RCC 7860 (cell line): ENCODE measurements at places on chromosomes 11 and 22.

- DNase-seq: no peak
Measured at GRCh38 chr11:105732611-105733010, 122.7 kb downstream of the GRIA4 start.

DNA sequence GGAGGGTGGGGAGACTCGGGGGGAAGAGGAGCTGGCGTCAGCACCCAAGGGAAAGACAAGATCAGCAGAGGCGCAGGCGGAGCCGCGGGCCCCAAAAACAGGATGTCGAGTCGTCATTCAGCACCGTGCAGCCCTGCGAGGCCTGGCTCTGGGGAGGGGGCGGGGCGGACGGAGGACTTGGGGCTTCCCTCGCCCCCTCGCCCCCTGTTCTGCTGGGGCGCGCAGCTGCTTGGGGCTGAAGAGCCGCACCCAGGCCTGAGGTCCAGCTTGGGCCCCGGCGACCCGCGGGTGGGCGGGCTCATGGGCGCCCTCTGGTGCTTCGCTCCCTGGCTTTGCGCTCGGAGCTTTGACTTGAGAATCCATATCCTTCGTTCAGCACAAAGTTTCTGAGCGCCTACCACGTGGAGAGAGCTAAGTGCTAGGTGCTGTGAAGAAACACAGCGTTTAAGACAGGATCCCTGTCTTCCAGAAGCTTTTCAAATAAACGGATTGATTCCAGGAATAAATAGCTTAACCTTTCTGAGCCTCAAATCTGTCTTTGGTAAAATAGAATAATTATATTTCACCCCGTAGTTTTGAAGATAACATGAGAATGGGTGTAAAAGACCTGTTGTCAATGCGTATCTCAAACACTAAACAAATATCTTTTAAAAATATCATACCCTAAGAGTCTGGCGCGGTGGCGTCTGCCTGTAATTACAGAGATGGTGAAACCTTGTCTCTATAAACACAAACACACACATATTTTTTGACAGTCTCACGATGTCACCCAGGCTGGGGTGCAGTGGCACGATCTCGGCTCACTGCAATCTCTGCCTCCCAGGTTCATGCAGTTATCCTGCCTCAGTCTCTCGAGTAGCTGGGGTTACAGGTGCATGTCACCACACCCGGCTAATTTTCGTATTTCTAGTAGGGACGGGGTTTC lies 929 bp upstream of the RHOG start:
- DNase-seq: peak; percentile 65

DNA sequence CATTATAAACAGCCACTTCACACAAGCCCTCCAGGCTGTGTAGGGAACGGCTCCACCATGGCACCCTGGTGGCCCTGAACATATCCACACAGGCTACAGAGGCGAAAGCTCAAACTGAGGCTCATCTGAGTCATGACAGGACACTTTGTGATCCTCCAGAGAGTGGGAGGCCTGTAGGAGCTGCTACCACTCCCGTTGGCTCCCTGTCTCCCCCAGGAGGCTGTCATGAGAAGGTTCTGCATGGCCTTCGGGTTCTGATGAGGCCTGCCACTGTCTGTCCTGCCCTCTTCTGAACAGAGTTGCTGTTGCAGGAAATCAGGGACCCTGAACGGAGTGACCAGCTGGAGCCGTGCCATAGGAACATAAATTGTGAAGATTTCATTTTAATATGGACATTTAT lies 23.8 kb upstream of the ALDH3B2 start:
- peak; percentile 7 for DNase-seq

- DNase-seq: no peak
Measured at GRCh38 chr11:127679816-127680545, 679.4 kb upstream of the KIRREL3 start.

- no peak for DNase-seq
Measured at GRCh38 chr11:60966890-60967289, 4.6 kb upstream of the CD6 start.

DNA sequence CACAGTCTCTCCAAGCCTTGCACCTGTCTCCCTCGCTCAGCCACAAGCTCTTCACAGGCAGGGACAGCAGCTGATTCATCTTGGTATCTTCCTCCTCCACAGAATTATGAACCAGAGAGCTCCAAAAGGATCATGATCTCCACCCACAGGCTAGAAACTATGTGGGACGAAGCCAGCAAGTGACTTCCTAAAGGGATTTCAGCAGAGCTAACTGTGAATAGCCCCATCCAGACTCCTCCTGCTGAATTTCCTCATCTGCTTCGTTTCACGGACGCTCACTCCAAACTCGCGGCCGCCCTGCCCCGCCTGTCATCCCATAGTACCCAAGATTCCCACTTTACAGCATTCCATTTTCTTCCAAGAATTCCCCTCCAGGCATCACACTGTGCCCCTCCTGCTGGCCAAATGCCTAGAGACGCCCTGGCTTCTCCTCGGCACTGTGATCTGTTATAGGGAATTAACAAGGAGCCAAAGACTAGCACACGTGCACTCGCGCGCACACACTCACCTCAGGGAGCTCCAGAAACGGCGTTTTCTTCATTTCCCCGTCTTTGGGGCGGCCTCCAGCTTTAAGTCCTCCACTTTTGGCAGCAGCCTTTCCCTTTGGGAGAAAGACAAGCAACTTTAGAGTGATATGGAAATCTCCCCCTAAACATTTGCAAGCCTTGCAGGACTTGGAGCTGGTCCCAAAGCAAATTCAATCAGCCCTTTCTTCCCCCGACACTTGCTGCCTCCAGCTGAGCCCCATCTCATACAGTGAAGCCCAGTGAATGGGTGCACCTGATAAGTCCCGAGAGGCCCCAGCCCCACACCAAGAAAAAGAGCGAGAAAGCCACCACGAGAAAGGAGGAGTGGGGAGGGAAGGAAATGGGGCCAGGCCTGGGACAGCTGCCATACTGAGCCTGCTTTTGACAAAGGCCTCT lies 35.5 kb downstream of the SPATA19 start:
- no peak for DNase-seq

- DNase-seq: no peak
Measured at GRCh38 chr11:121119440-121119839, 18.4 kb downstream of the TECTA start.

DNA sequence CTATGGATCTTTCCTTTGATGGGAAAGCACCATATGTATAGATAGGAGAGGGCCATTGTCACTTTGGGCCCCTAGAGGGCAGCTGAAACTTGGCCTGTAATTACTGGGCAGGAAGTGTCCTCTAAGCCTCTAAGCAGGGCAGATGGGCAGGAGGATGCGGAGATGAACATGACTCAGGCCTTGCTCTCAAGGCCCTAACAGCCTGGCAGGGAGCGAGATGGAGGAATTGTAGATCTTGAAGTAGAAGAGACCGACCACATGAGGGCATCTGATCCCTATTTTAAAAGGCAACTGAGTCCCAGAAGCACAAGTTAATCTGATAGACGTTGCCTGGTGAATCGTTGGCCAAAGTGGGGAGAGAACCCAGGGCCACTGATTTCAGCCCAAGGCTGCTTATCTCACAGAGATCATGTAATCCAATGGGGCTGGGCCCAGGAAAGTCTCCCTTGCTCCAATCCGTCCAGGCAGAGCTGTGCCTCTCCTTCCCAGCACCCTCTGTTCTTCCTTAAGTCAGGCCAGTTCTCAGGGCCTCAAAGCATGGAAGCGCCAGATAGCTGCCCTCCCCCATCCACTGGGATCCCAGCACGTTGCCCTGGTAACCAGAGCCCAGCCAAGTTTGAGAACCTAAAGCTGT lies 2.5 kb upstream of the SEPTIN3 start:
- DNase-seq: peak; percentile 85

GRCh38 chr11:20450829-20451228 lies 63.3 kb downstream of the PRMT3 start:
- DNase-seq: no peak

DNA sequence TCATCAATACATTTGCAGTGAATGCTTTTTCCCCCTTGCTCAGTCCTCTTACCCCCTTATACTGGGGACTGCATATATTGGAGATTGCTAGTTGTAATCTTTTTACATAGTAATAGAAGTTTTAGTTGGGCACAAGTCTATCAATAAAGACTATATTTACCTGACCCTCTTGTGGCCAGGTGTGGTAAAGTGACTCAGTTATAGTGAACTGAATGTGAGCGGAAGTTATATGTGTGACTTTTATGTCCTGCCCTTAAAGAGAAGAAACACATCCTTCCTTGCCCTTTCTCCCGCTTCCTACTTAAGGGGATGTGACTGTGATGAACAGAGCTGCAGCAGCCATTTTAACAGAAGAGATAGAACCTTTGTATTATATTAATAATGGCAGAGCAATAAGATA lies 362.0 kb downstream of the METTL15 start:
- DNase-seq: no peak

DNA sequence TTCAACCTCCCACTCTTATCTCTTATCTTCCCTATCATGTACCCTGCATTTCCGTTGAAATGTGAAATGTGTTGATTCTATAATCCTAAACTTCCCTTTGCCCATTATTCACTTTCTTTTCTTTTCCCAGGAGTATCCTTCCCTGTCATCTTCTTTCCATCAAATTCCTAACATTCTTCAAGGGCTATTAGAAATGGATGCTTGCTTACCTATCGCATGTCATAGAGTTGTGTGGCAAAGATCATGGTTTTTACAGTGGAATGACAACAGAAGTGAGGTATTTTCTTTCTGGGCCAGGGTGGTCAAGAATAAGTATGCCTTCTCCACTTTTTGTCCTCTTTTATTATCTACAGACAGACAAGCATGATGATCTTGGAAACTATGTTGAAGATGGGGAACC lies 124.4 kb upstream of the SLC5A12 start:
- no peak for DNase-seq
